ENCODE measurements at places on chromosomes 4 and X.

- DNase-seq = no peak
These were observed 181.0 kb downstream of the MAML3 start for GRCh38 chr4:139973015-139973414.

DNA sequence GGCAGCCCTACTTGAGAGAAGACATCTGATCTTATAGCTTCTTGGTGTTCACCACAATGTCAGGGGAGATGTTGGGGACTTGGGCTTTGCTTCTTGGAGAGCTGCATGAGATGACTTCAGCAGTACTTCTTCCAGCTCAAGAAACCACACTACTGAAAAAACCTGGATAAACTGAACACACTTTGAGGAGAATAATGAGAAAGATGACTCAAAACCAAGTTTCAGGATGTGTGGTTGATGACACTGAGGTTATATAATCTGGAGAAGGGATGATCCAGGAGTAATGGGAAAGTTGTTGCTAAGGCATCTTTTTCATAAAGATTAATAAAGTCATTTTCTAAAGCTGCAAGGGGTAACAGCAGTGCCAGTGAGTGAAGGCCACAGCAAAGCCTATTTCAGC, 58.4 kb upstream of the PNPLA4 start:
- DNase-seq = no peak

DNA sequence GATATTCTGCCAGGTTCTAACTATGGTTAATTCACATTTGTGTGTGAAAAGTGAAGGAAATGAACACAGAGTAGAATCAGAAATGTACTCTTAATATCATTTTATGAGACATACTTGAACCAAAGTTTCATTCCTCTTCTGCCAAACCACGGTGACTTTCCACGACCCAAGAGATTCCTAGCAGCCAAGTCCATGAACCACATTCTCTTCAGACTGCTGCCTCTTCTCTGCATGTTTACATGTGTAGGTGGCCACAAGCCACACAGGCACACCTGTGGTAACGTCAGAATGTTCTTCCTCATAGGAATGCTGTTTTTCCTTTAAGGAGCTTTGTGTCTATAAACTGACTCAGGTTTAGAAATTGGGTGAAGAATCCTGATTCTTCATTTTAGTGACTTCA, 1411.2 kb downstream of the RAPGEF2 start:
- no peak for DNase-seq

GRCh38 chr4:78756776-78757175, 19.4 kb upstream of the BMP2K start:
- DNase-seq = no peak

DNA sequence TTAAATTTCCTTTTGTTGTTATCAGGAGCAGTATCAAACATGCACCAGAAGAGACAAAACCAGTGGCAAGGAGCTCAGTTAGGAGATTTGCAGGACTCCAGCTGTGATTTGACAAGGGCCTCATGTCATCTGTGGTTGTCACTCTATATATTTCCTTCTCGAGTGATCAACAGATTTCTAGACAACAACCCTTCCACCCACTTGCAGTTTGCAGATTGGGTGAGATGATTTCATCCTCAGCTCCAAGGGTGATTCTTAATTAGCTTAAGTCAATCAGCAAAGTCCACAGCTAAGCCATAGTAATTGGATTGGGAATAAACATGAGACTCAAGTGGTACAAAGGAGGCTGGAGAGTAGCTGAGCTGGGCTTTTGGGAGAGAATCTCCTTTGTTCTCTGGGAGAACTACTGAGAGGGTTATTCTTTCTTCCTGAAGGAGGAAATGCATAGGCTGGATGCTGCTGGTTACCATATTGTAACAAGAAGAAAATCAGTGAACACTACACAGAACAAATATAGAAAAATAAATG, 192.8 kb downstream of the PPARGC1A start:
- DNase-seq = no peak

DNA sequence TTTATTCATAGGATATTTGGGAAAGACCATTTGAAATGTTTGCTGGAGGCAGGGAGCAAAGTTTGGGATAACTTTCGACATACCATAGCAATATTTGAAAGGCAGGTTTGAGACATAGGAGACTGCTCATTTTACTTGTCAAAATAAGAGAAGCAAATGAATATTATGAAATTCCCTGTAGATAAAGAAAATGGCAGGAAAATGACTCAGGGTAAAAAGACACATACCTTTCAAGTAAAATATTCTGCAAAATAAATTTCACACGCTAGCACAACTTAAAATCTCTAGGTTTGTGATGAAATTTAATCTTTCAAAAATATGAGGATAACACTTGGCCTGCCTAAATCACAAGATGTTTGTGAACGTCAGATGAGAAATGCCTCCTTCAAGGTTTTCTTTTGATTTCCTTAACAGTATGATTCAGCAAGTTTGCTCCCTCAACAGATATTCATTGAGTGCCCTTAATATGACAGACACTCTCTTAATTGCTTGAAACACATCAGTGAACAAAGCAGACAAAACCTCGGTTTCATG, 6.6 kb downstream of the TMEM156 start:
- DNase-seq = no peak

DNA sequence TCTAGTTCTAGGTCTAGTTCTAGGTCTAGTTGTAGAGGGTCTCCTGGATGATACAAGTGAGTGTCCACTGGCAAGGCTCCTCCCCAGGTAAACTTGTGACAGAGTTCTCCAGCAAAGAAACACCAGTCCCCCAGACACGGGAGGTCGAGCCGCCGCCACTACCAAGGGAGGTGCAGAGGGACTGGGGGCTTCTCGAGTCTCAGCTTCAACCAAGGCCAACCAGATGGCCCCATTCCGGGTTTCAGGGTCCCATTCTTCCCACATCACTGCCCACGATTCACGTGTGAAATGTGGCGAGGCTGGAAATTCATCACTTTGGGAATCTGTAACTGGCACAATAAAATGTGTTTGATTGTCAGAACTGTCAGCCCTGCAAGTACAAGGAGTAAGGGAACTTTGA, 37.5 kb downstream of the TKTL1 start:
- no peak for DNase-seq

DNA sequence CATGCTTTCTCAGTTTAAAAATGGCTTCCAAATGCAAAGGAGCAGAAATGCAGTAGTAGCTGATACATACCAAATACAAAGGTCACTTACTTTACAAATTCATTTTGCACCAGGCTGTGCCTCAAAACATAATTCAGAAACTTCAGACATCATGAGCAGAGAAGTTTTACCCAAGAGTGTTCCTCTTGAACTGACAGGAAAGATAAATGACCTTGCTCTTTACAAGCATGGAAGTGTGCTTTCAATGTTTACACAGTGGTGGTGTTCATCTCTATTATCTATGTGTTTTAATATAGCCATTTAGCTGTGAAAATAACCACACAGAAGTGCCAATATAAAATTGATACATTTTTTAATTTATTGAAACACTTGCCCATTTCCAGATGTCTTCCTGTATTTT, 383.4 kb downstream of the ANKRD50 start:
- DNase-seq = no peak

DNA sequence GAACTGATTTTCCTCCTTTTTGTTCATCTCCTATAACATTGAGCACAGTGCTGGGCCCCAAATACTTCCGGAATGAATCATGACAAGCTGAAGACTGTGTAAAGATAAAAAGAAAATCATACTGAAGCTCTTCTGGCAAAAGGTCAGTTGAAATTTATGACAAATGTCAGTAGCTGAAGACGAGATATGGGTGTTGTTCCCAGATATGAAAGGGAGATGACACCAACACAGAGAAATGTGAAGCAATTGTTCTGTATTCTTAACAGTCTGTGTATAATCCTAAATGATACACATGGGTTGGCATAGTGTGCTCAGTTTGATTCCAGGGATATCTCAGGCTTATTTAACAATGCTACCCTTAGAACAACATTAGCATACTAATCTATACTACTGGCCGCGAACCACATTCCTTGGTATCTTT, 170.5 kb upstream of the PITX2 start:
- no peak for DNase-seq

Data from SHP77 (cell line).